RPMI7951 (cell line): ENCODE measurements at places on chromosomes 13 and 19. TPM values are rescaled to one million over a fixed set of nuclear protein-coding genes. Genes with fewer than 3 reads are reported as not detected.

GRCh38 chr13:106096661-106097092 is 438.8 kb downstream of the EFNB2 start:
- no peak for DNase-seq

DNA sequence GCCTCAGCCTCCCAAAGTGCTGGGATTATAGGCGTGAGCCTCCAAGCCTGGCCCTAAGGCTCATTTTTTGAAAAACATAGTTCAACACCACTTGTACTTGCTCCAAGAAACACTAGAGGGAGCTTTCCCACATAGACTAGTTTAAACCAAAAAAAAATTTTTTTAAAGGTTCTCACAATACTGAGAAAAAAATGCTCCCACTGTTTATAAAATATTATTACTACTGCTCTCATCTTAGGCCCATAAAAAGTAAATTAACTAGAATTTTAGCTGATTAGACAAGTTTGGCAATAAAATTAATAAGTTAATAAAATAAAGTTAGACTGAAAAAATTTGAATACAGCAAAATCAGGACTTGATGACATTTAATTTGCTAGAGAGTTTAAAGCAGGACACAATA is 109.5 kb downstream of the TBC1D4 start:
- peak; percentile 54 for DNase-seq

GRCh38 chr13:43908156-43909126 is 28.7 kb downstream of the LACC1 start:
- DNase-seq: peak; percentile 64

Gene PALM3
- under 0.01 TPM in 2 replicates for total RNA-seq

DNA sequence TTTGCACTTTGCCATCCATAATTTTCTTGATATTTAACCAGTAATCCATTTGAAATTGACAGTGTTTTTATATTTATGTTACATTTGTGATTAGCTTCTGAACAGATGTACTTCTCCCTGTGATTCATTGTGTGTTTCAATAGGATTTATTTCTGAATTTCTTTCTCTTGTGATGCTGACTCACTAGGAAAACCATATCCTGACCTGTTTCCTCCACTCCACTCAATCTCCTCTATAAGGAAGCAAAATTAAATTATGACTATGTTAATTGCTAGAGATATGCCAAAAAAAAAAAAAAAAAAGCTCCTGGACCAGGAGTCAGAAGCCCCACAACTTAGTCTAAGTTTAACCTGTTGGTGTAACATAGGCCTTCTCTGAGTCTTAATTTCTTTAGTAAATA is 614.6 kb upstream of the SPRY2 start:
- no peak for DNase-seq

- no peak for DNase-seq
These were observed 5.2 kb upstream of the ZNF536 start for GRCh38 chr19:30367006-30367405.
